ENCODE measurements at places on chromosomes 4 and X.

DNA sequence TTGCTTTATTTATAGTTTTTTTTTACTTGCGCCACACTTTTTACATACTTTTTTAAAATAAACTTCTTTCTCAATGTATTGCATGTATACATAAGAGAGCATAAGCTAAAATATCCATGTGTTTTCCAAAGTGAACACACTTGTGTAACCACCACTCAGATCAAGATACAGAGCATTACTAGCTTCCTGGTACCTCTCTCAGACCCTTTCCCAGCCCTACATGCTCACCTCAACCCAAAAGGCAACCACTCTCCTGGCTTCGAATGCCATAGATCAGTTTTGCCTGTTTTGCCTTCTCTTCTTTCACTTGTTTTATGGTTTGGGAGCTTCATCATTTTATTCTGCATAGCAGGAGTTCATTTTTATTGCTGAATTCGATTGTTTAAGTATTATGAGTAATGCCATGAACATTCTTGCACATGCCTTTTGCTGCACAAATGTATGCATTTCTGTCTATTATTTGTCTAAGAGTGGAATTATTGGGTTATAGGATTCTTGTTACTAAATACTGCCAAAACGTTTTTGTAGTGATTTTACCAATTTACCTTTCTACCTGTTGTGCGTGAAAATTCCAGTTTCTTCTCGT lies 45.9 kb upstream of the NUDT6 start:
- no peak for DNase-seq

- DNase-seq = no peak
Observed at GRCh38 chr4:2948895-2949781, 14.1 kb downstream of the NOP14 start.

GRCh38 chrX:153951683-153952372 lies 7.4 kb upstream of the RENBP start:
- no peak for DNase-seq

GRCh38 chr4:77158487-77158861 lies 1.5 kb downstream of the CCNG2 start:
- no peak for DNase-seq

- DNase-seq = no peak
Observed at GRCh38 chr4:33072298-33073089, 2352.3 kb downstream of the PCDH7 start.

- DNase-seq = no peak
Observed at GRCh38 chr4:86661006-86661405, 66.9 kb downstream of the PTPN13 start.

DNA sequence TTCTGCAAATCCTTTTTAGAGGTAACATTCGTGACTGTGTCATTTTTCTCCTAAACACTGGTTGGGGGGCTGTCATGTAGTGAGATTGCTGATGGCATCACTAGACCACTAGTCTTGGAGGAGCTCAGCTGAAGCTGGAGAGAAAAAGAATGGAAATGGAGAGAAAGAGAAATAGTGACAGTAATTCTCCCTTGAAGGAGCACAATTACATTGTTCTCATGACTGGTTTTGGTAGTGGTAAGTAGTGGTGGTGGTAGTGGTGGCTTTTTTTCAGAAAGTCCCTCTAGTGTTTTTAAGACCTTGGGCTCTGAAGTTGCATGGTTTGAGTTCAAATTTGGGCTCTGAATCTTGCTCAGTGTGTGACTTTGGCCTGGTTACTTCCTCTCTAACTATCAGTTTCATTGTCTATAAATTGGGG lies 99.8 kb downstream of the LARP7 start:
- DNase-seq = no peak

Data from ovary (tissue), 10 donors.